ENCODE measurements at places on chromosomes 6 and 20.

DNA sequence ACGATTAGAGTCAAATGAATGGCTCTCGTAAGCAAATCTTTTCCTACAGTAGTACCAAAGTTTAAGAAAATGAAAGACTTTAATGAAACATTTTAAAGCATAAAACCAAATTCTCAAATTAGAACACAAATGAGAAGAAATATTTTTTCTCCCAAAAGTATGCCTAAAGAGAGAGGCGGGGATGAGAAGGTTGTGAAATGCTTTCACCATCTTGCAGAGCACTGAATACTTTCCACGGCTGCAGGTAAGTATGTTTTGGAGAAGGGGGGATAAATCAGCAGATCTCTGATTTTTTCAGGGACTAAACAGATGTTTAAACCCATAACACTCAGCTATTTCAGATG is 277.1 kb downstream of the ADGB start:
- no peak for DNase-seq

DNA sequence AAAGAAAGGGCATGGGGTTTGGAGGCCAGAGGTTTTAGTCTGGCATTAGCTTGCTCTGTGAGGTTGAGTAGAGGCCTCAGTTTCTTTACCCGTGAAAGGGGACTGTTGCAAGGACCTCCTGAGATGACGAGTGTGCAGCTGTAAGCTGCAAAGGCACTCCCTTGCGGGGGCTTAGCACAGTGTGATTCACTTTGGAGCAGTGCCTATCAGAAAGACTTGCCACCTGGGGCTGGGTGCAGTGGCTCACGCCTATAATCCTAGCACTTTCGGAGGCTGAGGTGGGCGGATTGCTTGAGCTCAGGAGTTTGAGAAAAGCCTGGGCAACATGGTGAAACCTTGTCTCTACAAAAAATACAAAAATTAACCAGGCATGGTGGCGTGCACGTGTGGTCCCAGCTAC is 7.5 kb upstream of the BAK1 start:
- DNase-seq, result no peak

GRCh38 chr6:113317891-113318574 is 539.1 kb upstream of the MARCKS start:
- no peak for DNase-seq

- DNase-seq, result no peak
Measured at GRCh38 chr6:3623451-3624249, 127.9 kb downstream of the PXDC1 start.

DNA sequence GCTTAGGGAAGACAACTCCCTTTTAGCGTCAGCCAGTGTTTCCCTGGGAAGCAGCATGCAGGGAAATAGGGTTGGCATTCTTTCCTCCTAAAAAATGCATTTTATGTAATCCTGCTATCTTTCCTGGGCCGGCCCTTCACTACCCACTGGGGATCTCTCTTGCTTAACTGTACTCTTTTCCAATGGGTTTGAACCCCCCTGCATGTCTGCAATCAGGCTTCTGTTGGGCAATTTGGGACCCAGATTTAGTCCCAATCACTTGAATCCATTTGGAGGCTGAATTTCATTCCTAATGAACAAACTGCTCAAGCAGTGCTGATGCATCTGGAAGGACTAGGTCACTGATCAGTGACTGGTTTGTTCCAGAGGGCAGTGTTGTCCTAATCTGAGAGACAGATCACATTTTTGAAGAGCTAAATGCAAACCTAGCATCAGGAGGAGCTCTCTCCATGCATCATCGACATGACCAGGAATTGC is 152.0 kb downstream of the TSHZ2 start:
- no peak for DNase-seq

DNA sequence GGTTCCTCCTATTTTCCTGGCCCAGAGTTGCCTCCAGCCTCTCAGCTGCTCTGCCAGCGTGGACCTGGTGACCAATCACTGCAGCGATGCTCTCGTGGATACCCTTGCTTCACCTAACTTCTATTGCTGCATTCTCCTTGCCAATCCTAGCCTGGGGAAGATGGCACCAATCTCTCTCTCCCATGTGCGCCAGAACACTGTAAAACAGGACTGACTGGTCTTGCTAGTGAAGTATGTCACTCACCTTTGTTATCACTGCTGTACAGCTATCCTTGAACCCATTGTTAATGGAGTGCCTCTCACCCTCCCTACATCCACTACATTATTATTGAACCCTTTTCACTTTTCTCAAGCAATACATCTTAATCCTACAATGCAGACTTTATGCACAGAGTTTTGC is 80.1 kb downstream of the LYRM4 start:
- no peak for DNase-seq
